SK-MEL-5 (cell line): ENCODE measurements at places on chromosomes 2 and 18. TPM values are rescaled to one million over a fixed set of nuclear protein-coding genes. Genes with fewer than 3 reads are reported as not detected.

TMEM37 gene
- total RNA-seq, result not detected in 2 replicates

TEX44 gene
- total RNA-seq, result not detected in 2 replicates

DSG2 gene
- 42.4 and 46.0 TPM in 2 replicates for total RNA-seq

SERPINB12 gene
- total RNA-seq, result not detected in 2 replicates

FHOD3 gene
- 2.4 and 2.8 TPM in 2 replicates for total RNA-seq

AFF3 gene
- 2.8 and 4.2 TPM in 2 replicates for total RNA-seq

SULT1C2 gene
- 5.0 and 10.7 TPM in 2 replicates for total RNA-seq

MCFD2 gene
- total RNA-seq, result 182 and 193 TPM in 2 replicates

PHOSPHO2 gene
- total RNA-seq, result 1.2 and 3.3 TPM in 2 replicates

KCNK3 gene
- total RNA-seq, result not detected in 2 replicates

GPAT2 gene
- not detected in 2 replicates for total RNA-seq

TUBA3E gene
- total RNA-seq, result not detected in 2 replicates

ANKRD30BL gene
- not detected in 2 replicates for total RNA-seq

XPO1 gene
- total RNA-seq, result 206 and 210 TPM in 2 replicates

ROCK2 gene
- total RNA-seq, result 21.9 and 25.0 TPM in 2 replicates

SGPP2 gene
- total RNA-seq, result not detected in 2 replicates

SEPTIN10 gene
- total RNA-seq, result 26.5 and 26.6 TPM in 2 replicates
